ENCODE measurements at places on chromosomes 5 and 9.

DNA sequence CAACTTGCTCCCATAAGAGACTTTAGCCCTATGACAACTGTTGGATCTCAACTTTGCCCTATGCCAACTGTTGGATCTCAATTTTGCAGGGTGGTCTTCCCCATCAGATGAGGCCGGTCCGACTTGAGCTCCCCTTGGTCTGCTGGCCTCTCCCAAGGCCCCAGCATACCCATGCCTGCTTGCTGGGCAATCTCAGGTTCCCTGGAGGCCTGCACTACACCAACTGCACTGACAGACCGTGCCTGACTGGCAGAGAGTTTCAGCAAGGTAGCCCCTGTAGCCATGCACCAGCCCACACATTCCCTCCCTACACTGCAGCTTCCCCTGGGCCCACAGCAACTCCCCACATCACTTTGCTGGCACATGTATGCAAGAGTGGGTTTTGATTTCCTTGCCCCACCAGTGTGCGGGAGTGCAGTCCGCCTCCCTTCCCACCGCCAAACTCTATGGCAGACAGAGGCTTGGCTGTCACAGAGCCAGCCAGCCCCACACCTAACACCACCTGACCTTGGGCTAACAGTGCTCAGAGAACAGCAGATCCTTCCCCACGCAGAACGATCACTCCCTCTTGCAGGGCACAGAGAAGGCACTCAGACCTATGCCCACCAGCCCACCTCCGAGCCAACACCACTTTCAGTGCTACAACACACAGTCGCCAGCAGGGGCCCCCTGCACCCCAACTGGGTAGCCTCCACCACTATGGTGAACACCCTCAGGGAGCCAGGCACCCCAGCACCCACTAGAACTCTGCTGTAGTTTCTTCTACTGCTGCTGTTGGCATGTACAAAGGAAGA lies 279.9 kb upstream of the COX7C start:
- no peak overlapping the region for H3K4me3 ChIP-seq
- DNase-seq, result no peak
- no peaks in the 10 kb centered on the region for H3K4me1 ChIP-seq
- no peak overlapping the region for H3K27ac ChIP-seq
- no peaks in the 10 kb centered on the region for H3K27me3 ChIP-seq

- no peak overlapping the region for H3K27ac ChIP-seq
- H3K4me3 ChIP-seq, result no peak overlapping the region
- no peaks in the 10 kb centered on the region for H3K36me3 ChIP-seq
- H3K4me1 ChIP-seq, result no peaks in the 10 kb centered on the region
- peak; percentile 40 for DNase-seq
Measured at GRCh38 chr9:135300346-135301141, 179.0 kb upstream of the PPP1R26 start.

- H3K4me1 ChIP-seq, result no peaks in the 10 kb centered on the region
- DNase-seq, result no peak
- no peaks in the 10 kb centered on the region for H3K27me3 ChIP-seq
- H3K4me3 ChIP-seq, result no peak overlapping the region
Measured at GRCh38 chr5:176166427-176166826, 71.8 kb upstream of the SIMC1 start.

DNA sequence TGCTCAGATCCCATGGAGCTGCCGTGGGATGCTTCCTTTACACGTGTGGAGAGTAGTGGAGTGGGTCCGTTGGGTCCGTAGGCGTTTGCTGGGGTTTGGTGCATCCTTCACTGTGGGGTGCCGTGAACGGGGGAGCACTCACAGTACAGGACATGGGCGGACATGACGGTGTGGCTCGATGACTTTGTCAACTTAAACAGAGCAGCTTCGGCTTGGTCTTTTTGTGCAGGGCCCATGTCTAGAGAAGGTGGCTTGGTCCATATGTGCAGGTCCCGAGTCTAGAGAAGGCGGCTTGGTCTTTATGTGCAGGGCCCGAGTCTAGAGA lies 26.4 kb upstream of the EXOC3 start:
- H3K4me1 ChIP-seq, result no peaks in the 10 kb centered on the region
- no peak overlapping the region for H3K27ac ChIP-seq
- DNase-seq, result no peak

GRCh38 chr5:125257057-125257972 lies 510.9 kb upstream of the ZNF608 start:
- H3K27me3 ChIP-seq, result no peaks in the 10 kb centered on the region
- no peak for DNase-seq
- H3K4me1 ChIP-seq, result no peaks in the 10 kb centered on the region

- no peaks in the 10 kb centered on the region for H3K36me3 ChIP-seq
- H3K4me3 ChIP-seq, result peak overlapping the region; percentile 53
- H3K27me3 ChIP-seq, result no peaks in the 10 kb centered on the region
- peak; percentile 51 for DNase-seq
- H3K4me1 ChIP-seq, result peaks cover 3% of the 10 kb centered on the region
- peak overlapping the region; percentile 78 for H3K27ac ChIP-seq
Measured at GRCh38 chr5:142012186-142012785, 541 bp downstream of the GNPDA1 start.

DNA sequence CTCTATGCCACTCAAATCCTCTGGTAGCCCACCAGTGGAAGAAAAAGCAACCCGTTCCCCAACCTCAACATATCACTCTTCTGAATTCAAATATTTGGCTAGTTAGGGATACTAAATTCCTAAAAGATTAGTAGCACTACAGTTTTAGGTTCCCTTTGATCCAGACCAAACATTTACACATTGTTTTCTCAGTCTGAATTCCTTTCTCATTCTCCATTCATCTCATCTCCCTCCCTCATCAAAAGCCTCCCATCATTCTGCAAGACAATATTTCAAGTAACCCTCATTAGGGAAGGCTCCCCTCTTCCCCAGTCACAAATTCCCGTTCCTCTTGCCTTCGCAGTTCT lies 26.3 kb downstream of the ADAM19 start:
- no peaks in the 10 kb centered on the region for H3K27me3 ChIP-seq
- H3K4me3 ChIP-seq, result no peak overlapping the region
- DNase-seq, result no peak
- peaks cover 34% of the 10 kb centered on the region for H3K4me1 ChIP-seq

GRCh38 chr9:74858751-74859414 lies 28.8 kb downstream of the TRPM6 start:
- no peak overlapping the region for H3K4me3 ChIP-seq
- no peaks in the 10 kb centered on the region for H3K36me3 ChIP-seq
- DNase-seq, result no peak
- no peak overlapping the region for H3K27ac ChIP-seq
- no peaks in the 10 kb centered on the region for H3K27me3 ChIP-seq

Measured in Peyer's patch (tissue), 4 donors.